Epithelial cell of esophagus (primary cell): ENCODE measurements at places on chromosomes 1 and 21.
A peak's percentile ranks its signal among the peaks of the same experiment; 100 is the strongest.

DNA sequence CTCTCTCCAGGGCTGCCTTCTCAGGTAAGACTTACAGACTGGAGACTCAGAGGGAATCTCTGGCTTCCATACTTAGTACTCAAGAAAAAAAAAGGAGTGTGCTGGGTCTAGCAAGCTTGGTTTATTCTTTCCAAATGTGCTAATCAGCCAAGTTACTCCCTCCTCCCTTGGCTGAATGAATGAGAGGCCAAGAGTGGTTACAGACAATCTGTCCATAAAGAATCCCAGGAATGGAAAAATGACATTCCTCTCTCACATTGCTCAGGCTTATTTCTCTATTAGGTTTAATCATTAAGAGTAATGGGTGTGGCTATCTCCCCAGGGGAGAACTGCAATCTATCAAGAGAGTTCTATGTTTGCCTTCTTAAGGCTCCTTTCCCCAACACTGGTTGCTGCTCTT, 547.3 kb upstream of the PLXNA2 start:
- DNase-seq, result peak; percentile 42

DNA sequence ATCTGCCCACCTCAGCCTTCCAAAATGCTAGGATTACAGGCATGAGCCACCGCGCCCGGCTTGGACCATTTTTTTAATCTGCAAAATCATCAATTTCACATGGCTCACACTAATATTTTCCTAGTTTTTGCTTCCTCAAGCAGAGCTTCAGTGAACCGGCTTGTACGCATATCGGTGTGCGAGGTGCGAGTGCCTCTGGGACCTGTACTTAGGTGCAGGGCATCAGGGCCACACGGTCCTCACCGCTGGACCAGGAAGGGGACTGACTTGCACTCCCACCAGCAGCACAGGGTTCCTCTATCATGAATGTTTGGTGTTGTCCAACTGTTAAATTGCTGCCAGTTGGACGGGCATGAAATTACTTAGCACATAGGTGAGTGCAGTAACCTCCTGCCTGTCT, 15.4 kb upstream of the SHE start:
- DNase-seq, result no peak

DNA sequence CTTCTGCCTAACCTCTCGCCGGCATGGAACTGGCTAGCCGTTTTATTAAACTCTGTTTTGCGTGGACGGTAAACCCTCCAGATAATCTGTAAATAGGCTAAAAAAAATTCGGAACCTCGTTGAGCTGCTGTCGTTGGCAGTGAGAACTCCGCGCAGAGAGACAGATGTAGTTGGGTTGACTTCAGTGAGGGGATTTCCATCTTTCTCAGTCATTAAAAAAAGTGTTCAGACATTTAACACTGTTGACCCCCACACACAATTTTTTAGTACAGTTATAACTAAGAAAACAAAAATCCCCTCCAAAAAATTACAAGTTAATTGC, 464 bp downstream of the PARK7 start:
- no peak for DNase-seq

GRCh38 chr21:39612233-39613040, at the start of gene B3GALT5:
B3GALT5 (plus strand) TSS chr21:39612940; CDS start chr21:39660560, 47,620 bp downstream.
- DNase-seq, result peak; percentile 7

GRCh38 chr1:68147534-68148171, 84.7 kb downstream of the WLS start:
- no peak for DNase-seq

DNA sequence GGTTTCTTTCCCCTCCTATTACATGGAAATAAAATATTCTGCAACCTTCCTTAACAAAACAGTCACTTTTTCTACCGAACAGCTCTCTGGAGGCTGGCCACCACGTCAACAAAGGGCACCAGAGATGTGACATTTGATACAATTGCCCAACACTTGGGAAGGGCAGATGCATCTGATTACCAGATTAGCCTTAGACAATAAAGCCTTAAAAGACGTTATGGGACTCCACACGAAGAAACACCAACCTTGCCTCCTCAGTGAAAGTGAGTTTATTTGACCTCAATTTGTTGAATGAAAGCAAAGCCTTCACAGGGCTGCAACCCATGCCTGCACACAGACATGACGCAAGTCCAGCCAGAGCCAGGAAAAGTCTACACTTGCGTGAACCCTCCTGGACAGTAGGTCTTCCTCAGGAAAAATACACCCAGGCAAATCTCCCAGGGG, 136.1 kb downstream of the TGFBR3 start:
- no peak for DNase-seq

DNA sequence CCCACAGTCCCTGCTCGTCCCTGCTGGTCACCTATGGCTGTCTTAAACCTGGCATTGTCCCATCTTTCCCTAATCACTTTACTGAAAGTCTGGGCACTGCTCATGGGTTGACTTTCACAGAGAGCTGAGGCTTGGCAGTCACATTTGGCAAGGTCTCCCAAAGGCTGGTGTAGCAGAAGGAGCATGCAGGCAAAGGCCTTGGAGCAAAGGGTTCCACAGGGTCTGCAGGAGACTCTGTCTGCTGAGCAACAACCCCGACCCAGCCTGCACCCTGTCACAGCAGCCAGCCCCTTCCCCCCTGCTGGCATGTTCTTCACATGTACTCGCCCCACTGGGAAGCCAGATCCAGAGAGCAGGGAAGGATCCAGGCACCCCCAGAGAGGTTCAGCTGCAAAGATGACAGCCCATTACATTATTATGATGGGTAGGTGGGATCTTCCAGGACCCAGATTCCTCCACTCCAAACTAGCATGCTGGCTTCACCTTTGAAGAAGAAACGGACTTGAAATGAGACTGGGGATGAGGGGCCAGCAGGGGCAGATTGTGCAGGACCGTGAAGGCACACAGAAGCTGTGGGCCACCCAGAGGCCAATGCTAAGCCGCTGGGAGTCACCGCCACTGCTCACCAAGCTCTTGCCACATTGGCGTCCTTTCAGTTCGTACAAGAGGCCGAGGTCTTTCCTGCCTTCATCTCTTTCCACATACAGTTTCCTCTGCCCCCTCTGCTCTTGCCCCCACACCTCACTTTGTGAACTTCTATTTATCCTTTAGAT, 14.2 kb upstream of the TMEM125 start:
- no peak for DNase-seq

DNA sequence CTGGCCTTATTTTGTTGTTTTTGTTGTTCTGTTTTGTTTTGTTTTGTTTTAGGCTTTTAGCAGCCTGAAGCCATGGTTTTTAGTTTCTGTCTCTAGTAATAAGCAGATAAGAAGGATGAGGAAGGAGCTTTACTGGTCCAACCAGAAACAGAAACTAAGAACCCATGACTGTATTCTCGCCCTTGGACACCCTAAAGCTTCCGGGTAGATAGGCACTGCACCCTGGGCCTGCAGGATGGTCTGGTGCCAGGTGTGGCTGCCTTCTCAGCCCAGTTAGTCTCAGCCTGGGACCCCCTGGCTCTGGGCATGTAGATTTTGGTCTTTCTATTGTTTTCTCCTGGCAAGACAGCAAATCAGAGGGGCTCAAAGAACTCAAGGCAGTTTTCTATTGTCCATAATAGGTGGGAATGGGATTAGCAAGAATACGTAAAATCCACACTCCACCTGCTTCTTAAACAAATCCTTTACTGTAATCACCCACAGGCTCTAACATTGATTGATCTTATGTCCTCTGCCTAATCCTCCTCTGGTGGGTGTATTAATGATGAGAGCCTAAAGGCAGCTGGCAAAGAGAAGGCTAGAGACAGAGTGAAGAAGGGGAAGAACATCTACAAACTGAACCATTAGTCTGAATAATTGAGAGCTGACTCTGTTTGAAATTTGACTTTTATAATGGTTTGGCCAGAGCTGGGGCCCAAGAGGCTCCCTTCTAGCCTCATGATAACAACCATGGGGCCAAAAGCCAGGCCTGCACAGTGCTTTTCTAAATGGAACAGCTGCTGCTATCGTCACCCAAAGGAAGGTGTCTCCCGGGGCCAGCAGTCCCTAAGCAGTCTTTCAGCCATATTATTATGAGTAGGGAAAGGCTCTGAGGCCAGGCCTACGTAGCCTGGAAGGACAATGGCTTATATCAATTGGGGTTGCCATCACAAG, 106.8 kb upstream of the ATP1A1 start:
- no peak for DNase-seq

GRCh38 chr1:161725908-161726472, 4.6 kb downstream of the FCRLB start:
- peak; percentile 43 for DNase-seq

DNA sequence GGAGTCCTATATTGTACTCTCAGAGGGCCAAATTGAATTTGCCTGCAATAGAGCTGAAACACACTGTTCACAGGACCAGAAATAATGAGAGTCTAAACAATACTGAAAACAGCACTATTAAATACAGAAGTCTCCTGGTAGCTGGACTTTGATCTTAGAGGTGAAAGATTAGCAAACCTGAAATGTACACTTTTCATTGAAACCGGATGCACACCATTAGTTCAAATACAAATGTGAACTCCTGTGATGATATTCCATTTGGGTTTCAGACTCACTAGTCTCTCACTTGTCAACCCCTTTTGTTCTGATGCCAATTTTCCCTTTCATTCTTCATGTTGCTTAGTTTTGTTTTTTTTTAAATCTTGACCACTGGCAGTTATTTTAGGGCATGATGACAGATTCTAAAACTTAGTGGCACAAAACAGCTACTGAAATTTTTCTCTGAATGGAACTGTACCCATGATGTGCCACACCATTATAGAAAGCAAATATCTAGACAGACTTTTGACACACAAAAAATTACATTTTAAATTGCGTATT, 5.9 kb upstream of the TNFSF4 start:
- no peak for DNase-seq

DNA sequence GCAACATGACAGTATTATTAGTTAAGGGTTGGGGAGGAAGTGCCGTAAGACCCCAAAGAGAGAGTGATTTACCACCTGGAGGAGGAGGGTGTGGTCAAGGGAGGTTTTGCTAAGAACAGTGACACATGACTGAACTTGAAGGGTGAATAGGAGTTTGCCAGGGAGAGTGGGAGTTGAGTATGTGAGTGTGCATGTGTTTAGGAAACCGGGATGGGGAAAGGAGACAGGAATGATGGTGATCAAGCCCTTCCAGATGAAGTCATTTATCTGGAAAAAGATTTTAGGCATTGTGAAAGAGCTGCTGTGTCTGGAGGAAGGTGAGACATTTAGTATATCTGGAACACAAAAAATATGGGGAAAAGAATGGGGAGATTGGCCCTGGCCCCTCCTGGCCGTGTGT, 28.1 kb upstream of the IL10 start:
- peak; percentile 84 for DNase-seq

DNA sequence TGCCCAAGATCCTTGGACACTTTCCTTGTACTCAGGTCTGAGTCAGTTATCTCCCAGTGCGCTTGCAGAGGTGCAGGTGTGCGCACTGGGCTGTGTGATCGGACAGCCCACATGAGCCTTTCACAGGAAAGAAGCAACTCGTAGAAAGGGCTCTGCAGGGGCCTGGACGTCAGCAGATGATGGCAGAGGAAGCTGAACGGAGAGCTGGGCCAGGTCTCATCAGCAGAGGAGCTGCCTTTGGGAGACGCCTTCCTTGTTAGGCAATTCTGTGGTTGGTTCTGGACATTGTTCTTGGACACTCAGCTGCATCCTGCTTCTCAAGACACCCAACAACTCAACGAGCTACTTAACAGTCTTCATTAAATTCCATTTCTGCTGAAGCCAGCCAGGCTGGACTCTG, 7.5 kb upstream of the PROK1 start:
- no peak for DNase-seq

- DNase-seq, result no peak
Observed at GRCh38 chr1:167429612-167430011, 88.7 kb downstream of the CD247 start.

DNA sequence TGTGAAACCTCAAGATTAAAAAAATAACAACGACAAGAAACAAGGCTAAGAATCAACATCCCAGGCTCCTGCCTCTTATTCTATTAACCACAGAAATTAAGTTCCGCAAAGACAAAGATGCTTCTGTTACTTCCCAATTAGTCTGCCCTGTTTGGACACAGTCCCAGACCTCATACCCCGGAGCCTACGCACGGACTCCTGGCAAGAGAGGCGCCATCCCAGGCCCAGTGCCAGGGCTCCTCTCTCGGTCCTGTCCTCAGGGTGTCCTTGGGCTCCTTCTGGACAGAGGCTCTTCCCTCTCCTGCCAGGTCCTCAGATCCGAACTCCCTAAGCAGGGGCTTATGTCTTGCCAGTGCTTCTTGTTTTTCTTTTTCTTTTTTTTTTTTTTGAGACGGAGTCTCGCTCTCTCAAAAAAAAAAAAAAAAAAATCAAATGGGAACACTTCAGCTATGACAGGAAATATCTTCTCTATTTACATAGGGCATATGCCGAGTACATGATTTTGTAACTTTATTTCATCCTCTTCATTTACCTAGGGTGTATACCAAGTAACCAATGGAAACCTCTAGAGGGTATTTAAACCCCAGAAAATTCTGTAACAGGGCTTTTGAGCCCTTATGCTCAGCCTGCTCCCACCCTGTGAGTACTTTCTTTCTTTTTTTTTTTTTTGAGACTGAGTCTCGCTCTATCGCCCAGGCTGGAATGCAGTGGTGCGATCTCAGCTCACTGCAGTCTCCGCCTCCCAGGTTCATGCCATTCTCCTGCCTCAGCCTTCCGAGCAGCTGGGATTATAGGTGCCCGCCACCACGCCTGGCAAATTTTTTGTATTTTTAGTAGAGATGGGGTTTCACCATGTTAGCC, 11.7 kb upstream of the ENO1 start:
- DNase-seq, result peak; percentile 79

- peak; percentile 45 for DNase-seq
Observed at GRCh38 chr1:233261206-233261605, 34.3 kb downstream of the PCNX2 start.
